ENCODE measurements at places on chromosomes 13 and 19.

DNA sequence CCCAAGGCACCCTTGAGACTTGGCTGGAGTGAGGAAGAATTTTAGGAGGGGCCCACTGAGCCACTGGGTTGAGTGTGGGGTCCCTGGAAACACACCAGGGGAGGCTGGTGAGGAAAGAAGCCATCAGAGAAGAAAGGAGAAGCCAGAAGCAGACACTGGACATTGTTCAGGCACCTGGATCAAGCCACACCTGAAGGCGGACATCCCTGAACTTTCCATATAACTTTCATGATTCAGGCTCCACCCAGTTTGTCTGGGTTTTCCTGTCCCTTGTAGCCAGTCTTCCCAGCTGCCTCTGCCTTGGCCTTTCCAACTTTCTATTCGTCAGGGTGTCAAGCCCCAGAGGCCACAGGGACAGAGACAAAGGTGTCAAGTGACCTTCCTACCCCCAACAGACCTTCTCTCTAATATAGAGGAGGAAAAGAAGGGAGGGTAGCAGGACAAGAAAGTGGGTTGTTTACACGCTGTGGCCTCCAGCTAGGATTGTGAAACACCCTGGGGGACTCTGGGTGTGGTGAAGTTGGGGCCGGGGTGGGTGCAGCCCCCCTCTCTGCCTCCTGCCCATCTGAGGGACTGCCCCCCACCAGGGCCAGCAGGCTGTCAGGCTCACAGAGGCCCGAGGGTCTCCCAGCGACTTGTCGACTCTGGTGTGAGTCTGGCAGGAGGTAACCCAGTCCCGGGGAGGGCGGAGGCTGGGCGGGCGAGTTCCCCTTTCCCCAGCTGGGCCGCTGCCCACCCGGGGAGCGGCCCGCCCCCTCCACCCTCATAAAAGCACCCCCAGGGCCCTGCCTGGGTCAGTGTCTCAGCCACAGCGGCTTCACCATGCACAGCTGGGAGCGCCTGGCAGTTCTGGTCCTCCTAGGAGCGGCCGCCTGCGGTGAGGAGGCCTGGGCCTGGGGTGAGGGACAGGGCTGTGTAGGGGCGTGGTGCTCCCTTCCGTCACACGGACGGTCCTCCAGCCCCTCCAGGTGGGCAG is at the start of gene CFD:
TSS of gene CFD (plus strand) at position 797 of the 976 bp plus-strand sequence. CDS start at position 823, 26 bp downstream.
- DNase-seq, result no peak

DNA sequence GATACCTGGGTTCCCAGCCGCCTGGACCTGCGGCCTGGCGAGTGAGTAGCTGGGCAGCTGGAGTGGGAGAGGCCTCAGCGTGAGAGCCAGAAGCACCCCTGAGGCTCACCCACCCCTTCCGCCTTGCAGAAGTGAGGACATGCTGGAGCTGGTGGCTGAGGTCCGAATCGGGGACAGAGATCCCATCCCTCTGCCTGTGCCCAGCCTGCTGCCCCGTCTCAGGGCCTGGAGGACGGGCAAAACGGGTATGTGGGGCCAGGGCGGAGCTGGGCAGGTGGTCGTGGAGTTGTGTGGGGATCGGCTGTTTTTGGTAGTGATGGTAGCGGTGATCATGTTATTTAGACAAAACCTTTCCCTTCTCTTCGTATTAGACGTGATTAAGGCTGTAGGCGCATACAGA is 4.6 kb downstream of the SCAF1 start:
- no peak for DNase-seq

DNA sequence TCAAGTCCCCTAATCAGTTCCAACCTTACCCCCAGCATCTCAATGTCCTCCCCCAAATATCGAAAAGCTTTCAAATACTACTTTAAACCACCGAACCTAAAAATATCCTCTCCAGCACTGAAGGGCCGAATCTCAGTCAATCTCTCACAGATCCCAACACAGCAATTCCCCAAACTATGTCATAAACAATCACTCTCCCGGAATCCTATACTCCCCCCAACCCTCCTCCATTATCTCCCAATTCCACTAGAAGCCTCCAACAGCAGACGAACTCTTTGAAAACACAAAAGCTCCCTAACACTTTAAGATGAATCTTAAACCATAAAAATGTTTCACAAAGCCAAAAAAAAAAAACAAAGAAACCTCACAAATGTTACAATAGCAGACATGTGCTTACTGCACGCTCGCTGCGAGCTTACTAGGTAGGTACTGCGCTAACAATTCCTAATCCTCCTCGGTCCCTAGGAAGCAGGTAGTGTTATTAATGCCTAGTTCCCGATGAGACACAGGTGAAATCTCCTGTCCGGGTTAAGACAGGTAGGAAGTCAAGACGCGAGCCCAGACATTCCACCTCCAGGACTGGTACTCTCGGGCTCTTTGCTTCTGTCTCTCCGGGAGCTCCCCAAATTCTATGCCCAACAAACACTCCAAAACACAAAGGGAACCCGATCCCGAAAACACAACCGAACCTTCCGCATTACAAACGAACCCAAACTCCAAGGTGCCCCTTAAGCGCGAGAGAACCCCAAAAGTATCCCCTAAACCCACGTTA is 14.2 kb downstream of the FBXO46 start:
- no peak for DNase-seq

- no peak for DNase-seq
These were observed 161.8 kb downstream of the DIAPH3 start for GRCh38 chr13:60001889-60002288.

DNA sequence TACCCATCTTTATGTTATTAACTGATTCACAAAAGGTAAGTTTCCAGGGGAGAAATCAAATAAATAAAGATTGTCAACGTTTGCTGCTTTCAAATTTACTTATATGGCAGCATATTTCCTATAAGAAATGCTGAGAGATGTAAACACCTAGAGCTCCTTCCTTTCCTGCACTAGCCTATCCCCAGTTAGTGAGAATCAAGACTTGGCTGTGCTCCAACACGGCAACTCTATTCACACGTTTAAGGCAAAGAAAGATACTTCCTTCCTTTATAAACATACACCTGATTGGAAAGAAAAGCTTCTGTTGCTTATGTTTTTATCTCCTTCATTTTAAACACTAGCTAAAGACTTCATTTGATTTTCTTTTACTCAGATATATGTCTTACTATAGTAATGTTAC is 107.0 kb downstream of the PCDH9 start:
- no peak for DNase-seq

- no peak for DNase-seq
These were observed 6.5 kb upstream of the GPC6 start for GRCh38 chr13:93220073-93220472.

DNA sequence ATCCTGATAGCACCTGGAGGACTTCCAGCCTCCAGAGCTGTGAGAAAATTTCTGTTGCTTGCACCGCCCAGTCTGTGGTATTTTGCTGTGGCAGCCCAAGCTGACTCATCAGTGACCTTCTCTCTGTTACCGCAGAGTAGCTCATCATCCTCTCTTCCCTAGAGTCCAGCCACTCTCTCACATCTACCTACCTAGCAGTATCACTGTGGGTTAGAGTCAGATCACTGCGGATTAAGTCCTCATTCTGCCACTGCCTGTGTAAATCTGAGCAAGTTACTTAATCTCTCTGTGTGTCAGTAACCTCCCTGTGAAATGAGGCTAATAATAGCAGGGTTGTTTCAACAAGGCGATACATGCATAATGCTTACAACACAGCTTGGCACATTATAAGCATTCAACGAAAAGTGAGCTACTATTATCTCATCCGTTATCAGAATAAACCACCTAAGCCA is 40.3 kb upstream of the USPL1 start:
- no peak for DNase-seq

DNA sequence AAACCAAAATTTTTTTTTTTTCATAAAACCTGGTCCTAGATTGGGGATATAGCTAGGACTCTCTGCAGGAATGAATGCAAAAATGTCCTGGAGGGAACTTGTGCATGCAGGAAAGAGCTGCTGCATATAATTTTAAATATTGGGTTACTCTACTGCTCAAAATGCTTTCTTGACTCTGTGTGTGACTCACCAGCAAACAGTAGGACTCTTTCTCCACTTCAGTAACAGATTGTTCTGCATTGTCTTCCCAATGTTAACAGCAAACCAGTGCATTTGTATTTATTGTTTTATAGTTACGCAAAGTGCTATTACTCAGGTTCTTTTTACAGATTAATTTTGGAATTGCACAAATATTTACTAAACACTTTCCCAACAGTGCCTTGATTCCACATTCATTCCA is 163.7 kb upstream of the KL start:
- DNase-seq, result no peak

- no peak for DNase-seq
These were observed 83.6 kb downstream of the ZNF486 start for GRCh38 chr19:20250627-20251026.

DNA sequence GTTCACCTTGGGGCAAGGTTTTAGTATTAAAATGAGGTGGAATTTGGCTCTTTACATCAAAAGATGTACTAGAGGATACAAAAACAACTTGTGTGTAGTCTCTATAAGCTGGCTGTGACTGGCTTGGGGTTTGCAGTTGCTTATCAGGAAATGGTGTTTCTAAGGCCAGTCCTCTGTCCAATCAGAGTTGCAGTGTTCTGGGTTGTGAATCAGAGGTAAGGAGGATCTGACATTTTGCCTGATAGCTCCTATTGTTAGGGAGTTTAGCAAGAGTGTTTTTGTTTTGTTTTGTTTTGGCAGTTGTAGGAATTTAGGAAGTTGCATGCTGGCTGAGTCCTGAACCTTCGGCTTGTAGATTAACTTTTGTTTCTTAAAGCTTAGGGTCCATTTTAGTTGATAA is 20.1 kb upstream of the ESD start:
- no peak for DNase-seq

- DNase-seq, result no peak
These were observed 53.7 kb downstream of the RASA3 start for GRCh38 chr13:114078461-114079451.

- DNase-seq, result no peak
These were observed 2711.5 kb upstream of the PCDH20 start for GRCh38 chr13:64127192-64127591.

GRCh38 chr13:77741597-77741972 is 44.1 kb downstream of the SLAIN1 start:
- DNase-seq, result no peak

DNA sequence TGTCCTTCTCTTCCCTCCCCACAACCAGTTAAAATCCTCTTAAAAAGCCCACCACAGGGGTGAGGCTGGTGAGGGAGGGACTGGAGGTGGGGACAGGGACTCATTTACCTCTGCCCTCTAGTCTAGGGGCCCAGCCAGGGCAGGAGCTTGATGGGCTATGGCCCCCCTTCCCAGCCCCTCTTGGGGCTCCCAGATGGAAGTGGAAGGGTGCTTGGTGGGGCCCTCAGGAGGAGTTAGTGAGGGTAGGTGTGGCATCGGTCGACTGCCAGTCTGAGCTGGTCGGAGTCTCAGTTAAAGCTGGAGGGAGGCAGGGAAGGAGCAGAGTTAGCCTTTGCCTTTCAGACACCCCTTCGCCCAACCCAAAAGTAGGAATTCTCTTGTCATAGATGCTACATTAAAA is 10.5 kb downstream of the ZNF526 start:
- DNase-seq, result no peak

GRCh38 chr13:40648841-40649240 is 17.6 kb downstream of the FOXO1 start:
- no peak for DNase-seq

- no peak for DNase-seq
These were observed 45.6 kb upstream of the MRI1 start for GRCh38 chr19:13718733-13719132.

DNA sequence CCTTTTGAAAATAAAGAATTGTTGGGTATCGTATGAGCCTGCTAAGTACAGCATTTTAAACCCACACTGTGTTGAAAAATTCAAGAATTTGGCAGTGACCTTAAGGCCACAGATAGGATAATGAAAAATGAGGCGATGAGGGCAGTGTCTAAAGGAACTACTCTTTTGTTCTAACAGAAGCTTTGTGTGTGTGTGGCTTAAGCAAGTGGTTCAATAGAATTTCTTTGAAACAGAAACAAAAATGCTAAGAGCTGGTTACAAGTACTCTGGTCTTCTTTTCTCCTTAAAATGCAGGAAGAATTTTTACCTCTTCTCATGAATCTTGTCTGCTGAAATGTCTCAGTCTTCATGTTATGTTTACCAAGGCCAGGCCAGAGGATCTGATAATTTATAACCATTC is 279.5 kb downstream of the ZNF536 start:
- DNase-seq, result no peak

GRCh38 chr19:43286786-43287185 is 17.5 kb upstream of the PSG9 start:
- no peak for DNase-seq

- DNase-seq, result no peak
These were observed 3.8 kb downstream of the APC2 start for GRCh38 chr19:1453525-1454364.

DNA sequence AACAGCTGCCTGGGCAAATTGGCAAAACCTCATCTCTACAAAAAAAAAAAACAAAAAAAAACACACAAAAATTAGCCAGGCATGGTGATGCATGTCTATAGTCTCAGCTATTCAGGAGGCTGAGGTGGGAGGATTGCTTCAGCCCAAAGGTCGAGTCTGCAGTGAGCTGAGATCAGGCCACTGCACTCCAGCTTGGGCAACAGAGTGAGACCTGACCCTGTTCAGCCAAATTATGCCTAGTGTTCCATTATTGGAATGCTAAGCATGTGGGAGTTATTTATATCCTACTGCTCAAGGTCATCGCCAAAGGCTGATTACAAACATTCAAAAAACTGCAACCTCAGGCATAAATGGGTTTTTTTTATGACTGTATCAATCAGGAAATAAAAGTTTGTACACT is 1251.0 kb upstream of the PCDH9 start:
- no peak for DNase-seq

- DNase-seq, result no peak
These were observed 518 bp downstream of the KLF2 start for GRCh38 chr19:16325161-16325527.

DNA sequence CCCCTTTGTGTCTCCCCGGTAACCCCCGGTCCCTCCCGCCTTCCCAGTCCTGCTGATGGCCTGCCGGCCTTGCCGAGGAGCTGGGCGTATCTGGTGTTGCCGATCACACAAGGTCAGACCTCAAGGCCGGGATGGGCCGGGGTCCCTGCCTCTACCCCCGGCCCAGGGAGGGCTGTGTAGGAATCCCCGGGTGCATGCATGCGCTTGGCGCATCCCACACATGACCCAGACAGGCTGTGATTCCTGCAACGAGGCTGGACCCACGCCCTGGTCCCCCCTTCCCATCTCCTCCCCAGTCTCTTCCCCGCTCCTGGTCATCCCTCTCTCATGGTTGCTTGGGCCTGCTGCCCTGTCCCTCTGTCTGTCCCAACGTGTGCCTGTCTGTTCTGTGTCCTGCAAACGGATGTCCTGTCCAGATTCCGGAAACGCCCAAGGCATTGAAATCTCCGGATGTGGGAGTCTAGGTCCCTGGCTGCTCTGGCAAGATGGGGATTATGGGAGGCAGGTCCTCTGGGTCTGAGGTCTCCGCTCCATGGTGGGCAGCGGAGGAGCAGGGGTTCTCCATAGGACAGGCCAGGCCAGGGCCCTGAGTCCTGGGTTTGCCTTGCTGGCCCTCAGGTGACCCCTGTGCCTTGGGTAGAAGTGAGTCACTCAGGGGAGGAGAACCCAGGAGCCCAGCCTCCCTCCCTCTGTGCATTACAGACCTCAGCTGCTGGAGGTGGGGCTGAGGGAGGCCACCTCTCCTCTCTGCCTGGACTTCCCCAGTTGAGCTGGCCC is 1.6 kb downstream of the PKN1 start:
- DNase-seq, result no peak

Measured in activated T-helper 1 cell treated with anti-CD3 and anti-CD28 coated beads, Interleukin-2, amount 50 U/mL, for 16 hours (primary cell).